Thoracic aorta (tissue), 2 donors: ENCODE measurements at places on chromosomes 3 and 15. TPM values are rescaled to one million over a fixed set of nuclear protein-coding genes. Genes with fewer than 3 reads are reported as not detected.

RBM6 gene
- total RNA-seq = 99.6 TPM

ADGRG7 gene
- not detected for total RNA-seq

CPNE9 gene
- total RNA-seq = not detected

SI gene
- total RNA-seq = not detected

ARPIN gene
- 21.4 TPM for total RNA-seq
